ENCODE measurements at places on chromosomes 13 and 19. TPM values are rescaled to one million over a fixed set of nuclear protein-coding genes. Genes with fewer than 3 reads are reported as not detected.

The KCNJ14 gene
- total RNA-seq = 1.4 TPM

The B3GNT8 gene
- 0.69 TPM for total RNA-seq

DNA sequence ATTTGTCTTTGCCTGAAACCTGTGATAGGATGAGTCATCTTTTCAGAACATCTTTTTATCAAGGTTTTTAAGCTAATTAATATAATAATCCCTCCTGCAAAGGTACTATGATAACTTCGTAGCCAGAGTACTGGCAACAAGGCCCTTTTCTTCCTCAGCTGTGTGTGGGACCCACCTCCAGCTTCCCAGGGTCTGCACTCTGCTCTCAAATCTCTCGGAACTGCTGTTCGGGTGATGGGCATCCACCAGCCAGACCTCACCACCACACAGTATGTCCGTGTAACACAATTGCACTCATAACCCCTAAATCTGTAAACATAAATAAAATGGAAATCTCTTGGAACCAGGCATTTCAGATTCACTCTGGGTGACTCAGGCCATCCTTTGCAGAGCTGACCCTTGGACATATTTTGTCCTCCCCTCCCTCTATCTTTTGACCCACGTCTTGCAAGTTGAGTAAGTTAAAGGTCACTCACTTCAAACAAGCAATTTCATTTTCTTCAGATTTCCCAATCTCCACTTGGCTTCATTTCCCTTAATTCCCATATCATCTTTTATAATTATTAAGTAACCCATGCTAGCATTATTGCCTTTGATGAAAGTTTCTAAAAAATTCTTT is 29.5 kb downstream of the COL4A1 start:
- no peak for DNase-seq

DNA sequence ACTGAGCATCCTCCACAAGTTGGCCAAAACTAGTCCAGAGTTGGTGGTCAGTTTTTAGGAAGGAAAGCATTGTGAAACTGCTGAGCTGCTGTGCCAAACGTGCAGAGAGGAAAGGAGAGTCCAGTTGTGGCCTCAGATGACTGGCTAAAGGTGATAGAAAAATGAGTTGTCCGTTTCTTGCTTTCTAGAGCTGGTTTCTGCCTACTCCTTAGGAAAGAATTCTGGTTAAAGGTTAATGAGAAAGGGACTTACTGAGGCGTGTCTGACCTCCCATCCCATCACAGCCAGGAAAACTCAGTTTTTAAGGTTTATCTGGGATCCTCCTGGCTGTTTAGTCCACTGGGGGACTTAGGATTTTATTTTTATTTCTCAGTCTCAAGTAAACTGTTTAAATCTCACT is 1186.3 kb downstream of the UQCRFS1 start:
- DNase-seq = no peak

All from ovary (tissue), 10 donors.